Suprapubic skin (tissue), 4 donors: ENCODE measurements at places on chromosomes 12 and 14.

GRCh38 chr12:28424965-28425364 is 234.7 kb downstream of the CCDC91 start:
- DNase-seq, result no peak

DNA sequence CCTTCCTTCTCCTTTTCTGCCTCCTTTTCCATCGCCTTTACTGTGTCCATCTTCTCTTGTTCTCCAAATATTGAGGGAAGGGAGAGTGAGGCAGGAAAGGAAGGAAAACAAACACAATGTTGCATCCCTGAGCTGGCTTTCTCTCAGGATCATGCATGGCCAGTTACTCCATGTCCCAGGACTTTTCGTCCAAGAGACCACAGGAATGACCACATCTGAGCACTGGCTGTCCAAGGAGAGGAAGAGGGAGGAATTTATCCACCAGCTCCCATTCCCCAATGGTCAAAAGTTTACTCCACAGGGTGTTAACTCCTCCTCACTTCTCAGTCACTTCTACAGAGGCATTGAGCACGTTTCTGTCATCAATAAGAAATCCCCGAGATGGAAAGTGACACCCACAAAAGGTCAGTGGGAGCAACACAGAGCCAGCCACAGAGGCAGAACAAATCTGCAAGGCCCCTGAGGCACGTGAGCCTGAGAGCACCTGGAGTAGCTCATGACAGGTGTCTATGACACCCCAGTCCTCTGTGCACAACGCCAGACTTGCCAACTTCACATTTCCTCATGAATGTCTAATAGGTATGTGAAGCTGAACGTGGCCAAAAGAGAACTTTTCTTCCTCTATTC is 177.3 kb upstream of the NUDT4 start:
- DNase-seq, result no peak

- DNase-seq, result no peak
Measured at GRCh38 chr12:4992871-4993270, 50.8 kb upstream of the KCNA5 start.

GRCh38 chr12:85350356-85350755 is 70.3 kb downstream of the ALX1 start:
- no peak for DNase-seq

- no peak for DNase-seq
Measured at GRCh38 chr12:81958406-81958805, 199.3 kb upstream of the PPFIA2 start.

DNA sequence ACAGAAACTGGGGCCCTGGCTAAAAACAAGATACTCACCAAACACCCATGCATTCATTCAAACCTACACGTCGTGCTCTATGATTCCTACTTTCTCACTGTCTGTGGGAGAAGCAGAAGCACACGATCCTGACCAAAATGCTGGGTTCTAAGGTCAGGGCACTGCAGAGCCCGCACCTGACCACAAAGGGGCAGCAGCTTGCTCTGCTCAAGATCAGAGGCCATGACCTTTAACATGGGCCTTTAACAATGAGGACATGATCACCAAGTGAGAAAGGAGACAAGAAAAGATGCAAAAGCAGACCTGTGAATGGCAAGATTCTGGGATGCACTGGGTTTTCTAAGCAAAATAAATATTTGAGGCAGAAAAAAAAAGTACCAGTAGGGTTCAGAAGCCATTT is 40.1 kb upstream of the VPS33A start:
- no peak for DNase-seq

- no peak for DNase-seq
Measured at GRCh38 chr12:113378291-113378690, 19.9 kb downstream of the PLBD2 start.

- DNase-seq, result no peak
Measured at GRCh38 chr12:125069616-125070015, 4.4 kb downstream of the AACS start.
